ENCODE measurements at places on chromosomes 2 and 18.

DNA sequence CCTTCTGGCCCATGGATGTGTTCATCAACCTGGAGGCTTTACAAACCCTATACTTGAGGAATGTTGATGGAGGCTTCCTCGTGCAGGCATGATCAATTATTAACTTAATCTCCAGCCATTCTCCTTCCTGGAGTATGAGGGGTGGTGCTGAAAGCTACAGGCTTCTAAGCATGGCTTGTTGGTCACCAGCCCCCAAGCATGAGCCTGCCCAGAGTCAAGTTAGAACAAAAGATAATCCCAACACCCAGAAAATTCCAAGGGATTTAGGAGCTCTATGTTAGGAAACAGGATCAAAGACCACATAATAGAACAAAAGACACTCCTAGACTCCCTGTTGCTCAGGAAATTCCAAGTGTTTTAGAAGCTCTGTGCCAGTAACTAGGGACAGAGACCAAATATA is 63.1 kb downstream of the FAM171B start:
- no peak for DNase-seq

GRCh38 chr18:77054288-77054605 is 78.3 kb downstream of the MBP start:
- peak; percentile 32 for DNase-seq

GRCh38 chr2:160197587-160197986 is 2.5 kb downstream of the ITGB6 start:
- DNase-seq = no peak

DNA sequence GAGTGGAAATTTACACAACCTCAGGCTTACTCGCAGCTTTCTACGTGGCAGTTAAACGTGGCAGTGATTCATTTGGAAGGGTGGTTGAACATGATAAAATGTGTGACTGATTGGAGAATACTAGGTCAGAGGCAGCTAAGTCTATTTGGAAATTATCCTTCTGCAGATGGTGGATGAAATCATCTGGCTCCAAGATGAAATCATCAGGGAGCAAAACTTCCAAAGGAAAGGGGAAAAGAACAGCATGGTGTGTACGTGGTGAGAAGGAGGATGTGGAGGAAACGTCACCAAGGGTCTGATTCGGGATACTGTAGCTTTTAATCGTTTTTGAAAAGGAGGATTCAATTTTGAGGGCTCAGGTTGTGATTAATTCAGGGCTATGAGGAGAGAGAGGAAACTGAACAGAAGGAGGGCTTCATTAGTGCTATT is 47.9 kb downstream of the COL3A1 start:
- no peak for DNase-seq

DNA sequence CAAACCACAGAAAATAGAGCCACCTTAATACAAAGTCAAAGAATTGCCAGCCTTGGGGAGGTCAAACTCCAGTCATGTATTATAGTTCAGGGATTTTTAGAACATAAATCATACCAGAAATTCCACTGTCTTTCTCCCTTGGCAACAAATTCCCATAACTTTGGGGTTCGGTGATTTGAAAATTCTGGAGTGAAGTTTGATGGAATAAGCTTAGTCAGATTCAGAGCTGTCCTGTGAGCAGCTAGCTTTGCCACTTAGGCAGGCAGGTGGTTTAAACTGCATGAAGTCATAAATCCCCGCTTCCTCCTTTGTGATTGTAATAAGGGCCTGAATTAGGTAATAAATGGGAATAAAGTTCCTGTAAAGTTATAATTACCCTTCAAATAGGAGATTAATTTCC is 457.0 kb upstream of the HNMT start:
- DNase-seq = no peak

GRCh38 chr2:44895061-44895460 is 46.4 kb upstream of the SIX3 start:
- DNase-seq = no peak

GRCh38 chr2:167487728-167488127 is 599.4 kb downstream of the XIRP2 start:
- no peak for DNase-seq

- DNase-seq = no peak
These were observed 14.9 kb downstream of the STAT1 start for GRCh38 chr2:190999058-190999457.

- DNase-seq = no peak
These were observed 405.1 kb downstream of the GPD2 start for GRCh38 chr2:156841321-156841720.

- DNase-seq = peak; percentile 49
These were observed 146.4 kb downstream of the FTCDNL1 start for GRCh38 chr2:199704358-199705238.

Measured in OCI-LY7 (cell line).